Effector memory CD8-positive, alpha-beta T cell (primary cell): ENCODE measurements at places on chromosomes 6 and 20.

DNA sequence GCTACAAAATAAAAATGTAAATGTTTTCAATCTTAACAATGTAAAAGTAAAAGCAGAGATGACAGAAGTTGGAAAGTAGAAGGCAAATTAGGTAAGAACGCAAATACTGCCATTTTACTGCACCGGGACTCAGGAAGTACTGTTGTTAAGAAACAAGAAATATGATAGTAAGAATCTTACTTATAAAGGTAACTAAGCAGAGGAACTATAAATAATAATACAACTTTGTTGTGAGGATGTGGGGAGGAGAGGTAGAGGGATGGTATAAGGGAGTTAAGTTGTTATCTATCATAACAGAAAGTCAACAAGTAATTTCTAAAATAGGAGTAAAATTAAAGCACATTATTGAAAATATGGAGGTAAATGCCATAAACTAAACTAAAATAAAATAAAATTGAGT is 104.3 kb upstream of the MRPS10 start:
- H3K27ac ChIP-seq: peak overlapping the region; percentile 85
- H3K4me1 ChIP-seq: peaks cover 42% of the 10 kb centered on the region
- no peak overlapping the region for H3K4me3 ChIP-seq
- no peaks in the 10 kb centered on the region for H3K27me3 ChIP-seq
- no peak for DNase-seq

GRCh38 chr20:45578231-45578630 is 853 bp downstream of the WFDC8 start:
- DNase-seq: no peak
- no peak overlapping the region for H3K4me3 ChIP-seq
- H3K36me3 ChIP-seq: no peaks in the 10 kb centered on the region
- H3K4me1 ChIP-seq: no peaks in the 10 kb centered on the region
- peaks cover 23% of the 10 kb centered on the region for H3K27me3 ChIP-seq

- no peaks in the 10 kb centered on the region for H3K36me3 ChIP-seq
- DNase-seq: no peak
- no peak overlapping the region for H3K27ac ChIP-seq
- peaks cover 24% of the 10 kb centered on the region for H3K27me3 ChIP-seq
Measured at GRCh38 chr20:51861726-51862466, 59.6 kb upstream of the SALL4 start.

DNA sequence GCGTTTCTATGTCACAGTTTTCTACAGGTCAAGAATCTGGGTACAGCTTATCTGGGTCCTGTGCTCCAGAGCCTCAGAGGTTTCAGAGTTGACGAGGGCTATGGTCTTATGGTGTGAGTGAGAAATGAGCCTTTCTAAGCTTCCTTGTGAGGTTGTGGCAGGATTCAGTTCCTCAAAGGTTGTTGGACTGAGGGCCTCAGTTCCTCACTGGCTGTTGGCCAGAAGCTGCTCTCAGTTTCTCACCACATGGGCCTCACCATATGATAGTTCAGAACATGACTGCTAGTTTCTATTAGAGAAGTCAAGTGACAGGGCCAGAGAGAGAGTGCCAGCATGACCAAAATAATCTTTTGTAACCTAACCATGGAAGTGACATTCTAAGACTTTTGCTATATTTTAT is 96.1 kb downstream of the NUS1 start:
- H3K27me3 ChIP-seq: no peaks in the 10 kb centered on the region
- H3K27ac ChIP-seq: no peak overlapping the region
- no peak for DNase-seq
- H3K4me3 ChIP-seq: no peak overlapping the region

GRCh38 chr20:62603021-62603906 is 39.0 kb upstream of the SLCO4A1 start:
- no peaks in the 10 kb centered on the region for H3K36me3 ChIP-seq
- peak overlapping the region; percentile 83 for H3K4me3 ChIP-seq
- peaks cover 18% of the 10 kb centered on the region for H3K4me1 ChIP-seq
- peak; percentile 51 for DNase-seq

DNA sequence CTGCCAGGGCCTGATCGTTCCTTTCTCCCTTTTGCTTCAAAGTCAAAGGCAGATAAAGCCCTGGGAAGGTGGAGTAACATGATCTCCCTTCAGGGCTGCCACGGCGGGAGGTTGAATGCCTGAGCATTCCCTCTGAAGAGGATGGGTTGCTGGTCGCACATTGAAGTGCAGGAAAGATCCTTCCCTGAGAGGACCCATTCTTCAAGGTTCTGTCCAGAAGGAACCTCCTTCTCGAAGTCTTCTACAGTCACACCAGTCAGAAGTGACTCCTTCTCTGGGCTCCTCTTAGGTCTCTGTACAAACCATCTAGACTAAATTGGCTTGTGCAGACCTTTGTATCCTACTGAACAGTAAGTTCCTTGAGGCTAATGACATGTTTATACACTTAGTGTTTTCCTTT is 192.6 kb upstream of the VGLL2 start:
- no peak overlapping the region for H3K4me3 ChIP-seq
- no peak for DNase-seq
- H3K27ac ChIP-seq: no peak overlapping the region
- no peaks in the 10 kb centered on the region for H3K27me3 ChIP-seq
- H3K36me3 ChIP-seq: no peaks in the 10 kb centered on the region

- DNase-seq: no peak
- H3K4me1 ChIP-seq: no peaks in the 10 kb centered on the region
Measured at GRCh38 chr6:133418108-133418507, 177.0 kb downstream of the EYA4 start.

DNA sequence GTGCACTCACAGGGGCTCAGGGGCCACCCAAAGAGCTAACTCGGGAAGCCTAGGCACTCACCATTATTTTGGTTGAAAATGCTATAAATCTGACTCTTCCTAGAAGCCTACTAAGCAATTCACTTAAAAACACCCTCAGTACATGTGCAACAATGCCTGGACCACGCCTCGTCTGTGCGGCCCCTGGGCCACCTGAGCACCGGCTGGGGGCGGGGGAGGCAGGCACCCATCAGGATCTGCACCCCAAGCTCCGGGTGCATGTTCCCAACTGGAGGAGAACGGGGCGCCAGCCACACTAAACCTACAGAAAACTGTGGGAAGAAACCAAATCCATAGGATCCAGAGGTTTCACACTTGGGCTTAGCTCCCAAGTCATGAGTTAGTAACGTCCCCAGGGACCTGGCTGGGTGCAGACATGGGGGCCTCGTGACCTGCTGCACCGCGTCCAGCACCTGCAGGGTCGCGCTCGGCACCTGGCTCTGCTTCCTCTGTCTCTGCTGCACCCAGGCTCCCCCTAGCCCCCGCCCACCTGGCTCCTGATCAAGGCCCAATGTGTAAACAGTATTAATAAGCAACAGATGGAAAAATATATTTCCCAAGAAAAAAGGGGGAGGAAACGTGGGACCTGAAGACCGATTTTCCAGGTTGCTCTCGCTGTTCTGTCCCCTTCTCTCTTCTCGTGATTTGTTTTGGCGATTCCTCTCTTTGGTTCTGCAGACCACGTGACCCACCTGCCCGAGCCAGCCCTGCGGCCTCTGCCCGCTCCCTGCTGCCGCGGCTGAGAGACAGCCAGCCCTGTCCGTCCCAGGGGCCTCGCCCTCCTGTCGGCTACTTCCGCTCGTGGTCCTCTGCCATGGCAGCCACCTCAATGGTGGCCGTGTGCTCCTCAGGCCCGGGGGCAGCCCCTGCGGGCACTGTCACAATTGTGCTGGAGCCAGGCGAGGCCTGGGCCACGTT is 15.5 kb upstream of the HELZ2 start:
- DNase-seq: no peak
- H3K4me3 ChIP-seq: no peak overlapping the region
- peaks cover 1% of the 10 kb centered on the region for H3K4me1 ChIP-seq
- H3K27ac ChIP-seq: no peak overlapping the region
- no peaks in the 10 kb centered on the region for H3K27me3 ChIP-seq

DNA sequence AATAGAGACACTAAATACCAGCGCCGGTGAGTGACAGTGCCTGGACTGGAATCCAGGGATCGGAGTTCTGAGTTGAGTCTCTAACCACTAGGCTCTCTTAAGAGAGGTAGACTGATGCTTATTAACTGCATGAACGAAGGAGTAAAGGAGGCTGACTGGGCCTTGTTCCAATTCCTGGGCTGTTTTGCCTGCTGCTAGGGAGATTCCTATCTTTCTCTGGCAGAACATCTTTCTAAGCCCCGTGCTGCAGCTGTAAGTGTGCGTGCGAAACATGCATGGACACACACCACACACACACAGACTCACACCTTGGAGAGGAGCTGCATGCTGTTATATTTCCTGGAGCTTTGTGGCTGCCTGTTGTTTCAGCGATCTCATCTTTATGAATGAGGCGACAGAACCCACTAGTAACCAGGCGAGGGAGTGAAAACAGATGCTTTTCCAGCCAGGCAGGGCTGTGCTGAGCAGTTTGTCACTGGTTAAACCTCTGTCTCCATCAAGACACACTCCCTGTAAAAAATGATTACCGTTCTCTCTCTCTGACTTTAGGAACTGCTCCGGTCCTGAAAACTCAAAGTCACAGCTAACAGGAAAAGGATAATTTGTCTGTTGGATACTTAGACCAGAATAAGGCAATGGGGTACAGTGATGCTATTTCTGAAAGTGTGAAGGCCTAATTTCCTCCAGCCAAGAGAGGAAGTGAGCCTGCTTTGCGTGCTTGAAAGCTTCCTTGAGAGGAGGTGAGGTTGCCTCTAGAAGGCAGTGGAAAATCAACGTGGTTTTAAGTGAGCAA is 157.4 kb upstream of the ZNF217 start:
- DNase-seq: peak; percentile 33
- H3K27me3 ChIP-seq: no peaks in the 10 kb centered on the region
- peaks cover 49% of the 10 kb centered on the region for H3K4me1 ChIP-seq
- H3K36me3 ChIP-seq: no peaks in the 10 kb centered on the region
- peak overlapping the region; percentile 66 for H3K4me3 ChIP-seq

GRCh38 chr6:16821834-16822264 is 60.6 kb upstream of the ATXN1 start:
- H3K4me1 ChIP-seq: no peaks in the 10 kb centered on the region
- H3K4me3 ChIP-seq: no peak overlapping the region
- no peaks in the 10 kb centered on the region for H3K36me3 ChIP-seq
- H3K27me3 ChIP-seq: peaks cover 7% of the 10 kb centered on the region

DNA sequence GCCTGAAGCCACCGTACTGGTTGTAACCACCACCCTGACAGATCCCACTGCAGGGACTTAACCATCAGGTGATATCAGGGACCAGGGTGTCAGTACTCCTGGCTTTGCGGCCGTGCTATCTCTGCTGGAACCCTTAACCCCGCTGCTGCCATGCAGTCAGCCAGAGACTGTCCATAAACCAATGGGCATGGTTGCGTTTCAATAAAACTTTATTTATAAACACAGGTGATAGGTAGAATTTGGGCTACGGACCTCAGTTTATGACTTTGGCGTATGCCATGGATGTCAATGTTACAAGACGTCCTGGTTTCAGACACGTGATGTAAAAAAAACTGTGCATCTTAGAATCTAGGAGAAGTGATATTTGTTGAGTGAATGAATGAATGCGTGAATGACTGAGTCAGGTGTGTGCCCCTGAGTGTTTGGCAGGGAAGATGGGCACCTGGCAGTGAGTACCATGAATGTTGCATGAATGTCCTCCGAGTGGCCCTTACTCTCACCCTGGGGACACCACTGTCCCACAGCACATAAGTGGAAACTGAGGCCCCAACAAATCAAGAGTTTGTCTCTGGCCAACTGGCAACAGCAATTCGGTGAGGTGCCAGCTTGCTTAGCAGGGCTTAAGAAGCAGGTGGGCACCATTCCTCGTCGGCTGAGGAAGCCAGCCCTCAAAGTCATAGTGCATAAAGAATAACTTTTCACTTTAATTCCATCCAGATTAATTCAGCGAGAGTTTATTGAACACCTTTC is 64.0 kb upstream of the APCDD1L start:
- DNase-seq: no peak
- H3K36me3 ChIP-seq: no peaks in the 10 kb centered on the region
- H3K27ac ChIP-seq: no peak overlapping the region
- H3K4me1 ChIP-seq: no peaks in the 10 kb centered on the region
- no peak overlapping the region for H3K4me3 ChIP-seq

- H3K36me3 ChIP-seq: no peaks in the 10 kb centered on the region
- H3K4me3 ChIP-seq: no peak overlapping the region
Measured at GRCh38 chr20:11159728-11160127, 485.9 kb upstream of the JAG1 start.

GRCh38 chr20:20261159-20261558 is 106.7 kb upstream of the INSM1 start:
- no peaks in the 10 kb centered on the region for H3K4me1 ChIP-seq
- H3K4me3 ChIP-seq: no peak overlapping the region
- H3K36me3 ChIP-seq: peaks cover 2% of the 10 kb centered on the region
- no peak overlapping the region for H3K27ac ChIP-seq
- no peak for DNase-seq

DNA sequence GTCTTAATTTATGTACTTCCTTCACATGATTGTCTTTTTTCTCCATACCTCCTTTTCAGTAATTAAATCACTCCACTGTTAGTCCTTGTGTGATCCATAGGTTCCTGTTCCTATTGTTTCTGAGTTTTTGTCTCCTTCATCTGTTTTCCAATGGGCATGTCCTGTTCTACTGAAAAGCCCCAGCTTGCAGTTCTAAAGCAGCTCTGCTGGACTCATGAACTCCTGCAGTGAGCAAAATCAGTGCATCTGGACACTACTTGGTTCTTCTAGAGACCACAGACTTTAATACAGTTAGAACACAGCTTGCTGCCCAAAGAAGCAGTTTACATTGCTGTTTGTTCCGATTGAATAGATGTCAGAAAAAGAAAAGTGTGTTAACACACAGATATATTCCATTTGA is 593.3 kb upstream of the HS3ST5 start:
- H3K27me3 ChIP-seq: no peaks in the 10 kb centered on the region
- H3K4me1 ChIP-seq: no peaks in the 10 kb centered on the region
- H3K27ac ChIP-seq: no peak overlapping the region
- H3K4me3 ChIP-seq: no peak overlapping the region
- H3K36me3 ChIP-seq: no peaks in the 10 kb centered on the region
- no peak for DNase-seq

- peak; percentile 37 for DNase-seq
- H3K4me1 ChIP-seq: no peaks in the 10 kb centered on the region
- no peak overlapping the region for H3K4me3 ChIP-seq
- no peaks in the 10 kb centered on the region for H3K36me3 ChIP-seq
Measured at GRCh38 chr6:16206595-16207037, 31.8 kb upstream of the GMPR start.
